ENCODE measurements at places on chromosomes 6 and 20.

DNA sequence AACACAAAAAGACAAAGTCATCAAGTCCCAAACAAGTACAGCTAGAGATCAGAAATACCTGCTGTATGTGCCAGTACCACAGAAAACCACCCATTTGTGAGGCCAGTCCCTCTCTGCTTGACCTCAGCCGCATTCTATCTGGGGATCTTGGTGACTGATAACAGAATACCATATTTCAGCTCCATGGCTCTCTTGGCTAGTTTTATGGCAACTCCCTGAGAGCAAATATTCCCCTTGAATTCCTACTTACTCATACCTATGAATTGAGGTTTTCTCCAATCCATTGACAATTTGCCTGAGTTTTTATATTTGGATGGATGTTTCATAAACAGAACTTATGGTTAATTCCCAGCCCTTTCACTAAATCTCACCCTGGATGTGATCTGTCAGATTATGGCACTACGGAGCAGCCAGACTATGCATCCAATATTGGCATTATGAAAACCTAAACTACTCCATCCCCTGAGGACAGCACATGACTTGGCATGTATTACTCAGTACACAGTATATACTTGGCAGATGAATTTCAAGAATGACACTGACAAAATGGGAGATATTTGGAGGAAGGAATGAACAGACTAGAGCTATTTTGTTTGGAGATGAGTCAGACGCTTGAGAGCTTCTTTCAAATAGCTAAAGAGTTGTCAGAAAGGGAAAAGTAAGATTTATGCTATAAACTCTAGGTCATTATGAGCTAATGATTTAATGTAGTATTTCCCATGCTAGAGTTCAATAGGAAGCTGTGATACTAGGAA, 95.7 kb downstream of the PRDM1 start:
- DNase-seq, result peak; percentile 62

DNA sequence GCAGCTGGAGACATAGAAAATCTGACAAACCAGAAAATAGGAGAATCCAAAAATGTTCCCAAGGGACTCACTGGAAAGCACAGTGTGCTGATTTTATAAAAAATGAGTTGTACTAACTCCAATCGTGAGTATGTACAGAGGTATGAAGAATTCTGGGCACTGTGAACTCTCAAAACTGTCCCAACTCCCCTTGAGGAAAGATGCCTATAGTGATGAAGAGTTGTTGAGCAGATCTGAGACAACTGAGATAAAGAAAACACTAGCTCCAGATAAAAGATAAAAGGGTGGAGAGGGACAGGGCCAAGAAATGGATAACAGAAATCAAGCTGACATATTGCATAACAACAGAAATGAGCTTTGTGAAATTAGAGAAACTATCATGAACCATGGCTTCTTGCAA, 481.4 kb downstream of the MAFB start:
- DNase-seq, result no peak

DNA sequence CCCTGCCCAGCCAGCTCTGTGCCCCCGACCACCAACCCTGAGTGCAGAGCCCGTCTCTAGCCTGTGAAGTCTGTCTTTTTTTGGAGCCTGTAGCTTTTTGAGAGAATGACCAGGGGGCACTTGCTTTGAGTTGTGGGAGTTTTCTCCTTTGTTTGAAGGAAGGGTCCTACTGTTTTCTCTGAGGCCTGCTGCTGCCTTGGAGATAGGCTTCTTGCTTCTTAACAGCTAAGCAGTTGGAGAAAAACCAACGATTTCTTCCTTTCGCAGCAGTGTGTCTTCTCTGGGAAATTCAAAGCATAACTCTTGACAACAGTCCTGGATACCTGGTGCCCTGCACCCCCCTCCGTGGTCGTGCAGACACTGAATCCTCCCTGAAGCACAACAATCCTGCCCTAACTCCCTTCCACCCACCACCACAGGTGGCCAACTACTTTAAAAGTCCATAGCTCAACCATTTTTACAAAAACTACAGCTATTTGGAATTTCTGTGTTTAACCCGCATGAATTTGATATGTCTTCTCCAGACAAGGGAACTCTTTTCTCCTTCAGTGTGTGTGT, 61.0 kb downstream of the FAM50B start:
- DNase-seq, result no peak

- DNase-seq, result no peak
Observed at GRCh38 chr6:111758608-111759329, 114.5 kb downstream of the FYN start.

DNA sequence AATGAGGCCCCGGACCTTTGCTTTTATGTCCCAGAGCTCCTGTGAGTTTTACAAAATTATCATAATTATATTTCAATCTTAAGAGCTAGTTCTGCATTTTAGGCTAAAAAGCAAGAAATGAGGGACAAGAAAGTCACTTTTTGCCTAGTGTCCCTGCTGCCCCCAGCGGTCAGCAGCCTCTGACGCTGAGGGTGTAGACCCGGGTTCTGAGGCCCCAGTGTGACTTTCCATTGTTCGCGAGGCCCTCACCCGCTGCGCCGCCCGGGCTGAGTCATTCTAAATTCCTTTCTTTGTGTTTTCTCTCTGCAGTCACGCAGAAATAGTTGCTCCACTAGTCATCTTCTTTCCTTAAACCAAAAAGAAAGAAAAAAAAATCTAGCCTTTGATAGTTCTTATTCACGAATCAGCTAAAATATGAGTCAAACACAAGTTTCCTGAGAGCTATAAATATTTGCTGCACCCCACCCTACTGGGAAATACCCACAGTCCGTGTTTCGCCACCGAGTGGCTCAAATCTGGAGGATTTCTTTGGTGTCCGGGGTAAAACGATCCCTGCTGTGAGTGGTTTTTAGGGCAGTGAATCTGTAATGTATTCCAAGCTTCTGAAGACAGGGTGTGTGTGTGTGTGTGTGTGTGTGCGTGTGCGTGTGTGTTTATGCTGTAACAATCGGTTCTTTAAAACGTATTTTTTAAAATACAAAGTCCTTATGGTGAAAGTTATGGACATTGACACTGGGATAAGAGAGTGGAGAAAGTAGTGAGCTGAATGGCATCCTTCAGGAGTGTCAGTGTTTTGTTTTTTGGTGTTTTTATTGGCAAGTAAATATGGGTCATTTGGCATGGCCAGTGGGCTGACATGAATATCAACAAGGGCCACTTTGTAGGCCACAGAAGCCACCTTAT, 59.7 kb upstream of the EEF1A1 start:
- DNase-seq, result peak; percentile 87

GRCh38 chr6:82111818-82112217, 135.7 kb downstream of the IBTK start:
- no peak for DNase-seq

GRCh38 chr6:10390495-10391298, 24.2 kb downstream of the TFAP2A start:
- no peak for DNase-seq

- no peak for DNase-seq
Observed at GRCh38 chr20:61346996-61347395, 94.9 kb downstream of the CDH4 start.

DNA sequence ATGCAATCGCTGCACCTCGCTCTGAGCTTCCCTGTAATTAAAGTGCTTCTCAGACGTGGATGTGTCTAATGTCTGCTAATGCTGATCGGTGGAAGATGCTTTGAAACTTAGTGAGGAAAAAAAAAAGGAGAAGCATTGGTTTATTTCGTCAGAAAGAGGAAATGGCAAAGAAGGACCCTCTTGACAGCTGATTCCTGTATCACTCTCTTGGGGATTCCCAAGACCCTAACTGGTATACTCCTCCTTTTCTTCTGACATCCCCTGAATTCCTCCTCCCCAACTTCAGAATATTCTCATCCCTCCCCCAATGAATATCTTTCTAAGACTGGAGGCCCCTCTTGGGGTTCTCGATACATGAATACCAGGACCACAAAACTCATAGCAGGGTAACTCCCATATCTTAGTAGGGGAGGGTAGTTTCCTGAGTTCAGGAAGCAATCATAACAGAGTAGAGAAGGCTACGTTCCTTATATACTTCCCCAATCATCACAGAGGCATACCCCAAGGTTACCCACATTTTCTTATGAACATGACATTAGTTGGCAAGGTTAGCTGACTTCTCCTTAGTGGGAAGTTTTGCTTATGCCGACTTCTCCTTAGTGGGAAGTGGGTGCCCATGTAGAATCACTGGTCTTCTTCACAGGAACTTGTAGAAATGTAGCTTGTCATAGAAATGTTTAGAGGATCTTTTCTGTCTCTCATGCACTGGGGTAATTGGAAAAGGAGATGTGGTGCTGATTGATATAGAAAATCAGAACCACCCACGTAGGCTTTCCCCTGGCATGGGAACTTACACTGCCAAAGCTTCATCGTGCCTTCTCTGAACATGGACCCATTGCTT, 63.8 kb upstream of the ATXN1 start:
- no peak for DNase-seq

GRCh38 chr6:113854531-113855499, 2.3 kb upstream of the MARCKS start:
- peak; percentile 83 for DNase-seq

All from HTR-8/SVneo (cell line).